ENCODE measurements at places on chromosomes 3 and 15.

GRCh38 chr3:197504641-197505121 is 51.1 kb downstream of the BDH1 start:
- DNase-seq, result no peak

- peak; percentile 23 for DNase-seq
Measured at GRCh38 chr3:172153335-172153861, 114.0 kb downstream of the FNDC3B start.

GRCh38 chr3:148227534-148227933 is 470.2 kb upstream of the AGTR1 start:
- DNase-seq, result no peak

GRCh38 chr15:72934921-72935320 is 117.3 kb upstream of the NEO1 start:
- no peak for DNase-seq

- DNase-seq, result no peak
Measured at GRCh38 chr3:69541711-69542088, 155.8 kb upstream of the FRMD4B start.

DNA sequence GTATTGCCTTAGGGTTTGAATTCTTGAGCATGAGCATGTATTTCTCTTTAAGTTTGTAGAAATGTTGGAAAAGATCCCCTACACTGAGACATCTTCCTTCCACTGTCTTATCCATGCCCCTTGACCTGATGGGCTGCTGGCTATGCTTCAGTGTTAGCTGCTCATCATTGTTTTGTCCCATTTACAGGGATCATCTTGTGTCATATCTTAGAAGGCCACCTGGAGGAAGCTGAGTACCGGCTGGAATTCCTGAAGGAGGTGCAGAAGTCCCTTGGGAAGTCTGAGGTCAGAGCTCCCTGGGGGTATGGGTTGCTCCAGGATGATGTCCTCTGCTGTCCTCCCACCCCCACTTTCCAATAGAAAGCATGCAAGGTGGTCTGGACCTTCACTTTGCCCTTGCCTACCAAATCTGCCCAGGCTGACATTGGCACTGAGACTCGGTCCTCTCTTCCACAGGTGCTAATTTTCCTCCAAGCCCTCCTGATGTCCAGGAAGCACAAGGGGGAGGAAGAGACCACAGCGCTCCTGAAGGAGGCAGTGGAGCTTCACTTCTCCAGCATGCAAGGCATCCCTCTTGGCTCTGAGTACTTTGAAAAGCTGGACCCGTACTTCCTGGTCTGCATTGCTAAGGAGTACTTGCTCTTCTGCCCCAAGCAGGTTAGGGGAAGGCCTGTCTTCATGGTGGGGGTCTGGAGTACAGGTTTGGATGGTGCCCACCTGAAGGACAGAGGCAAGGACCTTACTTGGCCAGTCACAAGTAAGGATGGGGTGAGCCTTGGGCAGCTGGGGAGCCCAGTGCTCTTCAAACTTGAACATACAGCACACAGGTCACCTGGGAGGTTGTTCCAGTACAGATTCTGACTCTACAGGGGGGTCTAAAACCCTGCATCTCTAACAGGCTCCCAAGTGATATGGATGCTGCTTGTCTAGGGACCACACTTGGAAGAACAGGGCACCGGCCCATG is 17.7 kb downstream of the TTC21A start:
- no peak for DNase-seq

DNA sequence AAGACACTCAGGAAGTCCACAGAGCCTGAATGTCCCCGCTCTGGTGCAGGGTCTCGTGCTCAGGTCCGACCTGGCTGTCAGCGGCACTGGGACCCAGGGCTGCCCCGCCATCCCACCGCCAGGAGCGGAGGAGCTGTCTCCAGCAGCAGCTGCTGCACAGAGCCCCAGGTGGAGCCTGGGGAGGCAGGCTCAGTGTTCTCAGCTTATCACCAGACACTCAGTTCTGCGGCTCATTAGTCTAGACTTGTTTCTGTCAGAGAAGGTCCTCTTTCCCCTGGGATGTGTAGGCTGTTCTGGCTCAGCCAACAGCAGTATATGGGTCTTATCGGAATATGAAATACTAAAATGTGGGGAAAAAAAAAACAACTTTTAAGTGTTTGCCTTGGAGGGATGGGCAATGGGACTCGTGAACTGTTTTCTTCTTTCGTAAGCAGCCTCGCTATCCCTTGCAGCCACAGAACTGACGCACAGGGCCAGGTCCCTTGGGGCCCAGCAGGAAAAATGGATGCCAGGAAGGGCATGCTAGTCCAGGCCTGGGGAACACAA is 75.9 kb downstream of the KLF13 start:
- DNase-seq, result no peak

GRCh38 chr3:106827515-106828213 is 549.6 kb upstream of the CCDC54 start:
- no peak for DNase-seq

DNA sequence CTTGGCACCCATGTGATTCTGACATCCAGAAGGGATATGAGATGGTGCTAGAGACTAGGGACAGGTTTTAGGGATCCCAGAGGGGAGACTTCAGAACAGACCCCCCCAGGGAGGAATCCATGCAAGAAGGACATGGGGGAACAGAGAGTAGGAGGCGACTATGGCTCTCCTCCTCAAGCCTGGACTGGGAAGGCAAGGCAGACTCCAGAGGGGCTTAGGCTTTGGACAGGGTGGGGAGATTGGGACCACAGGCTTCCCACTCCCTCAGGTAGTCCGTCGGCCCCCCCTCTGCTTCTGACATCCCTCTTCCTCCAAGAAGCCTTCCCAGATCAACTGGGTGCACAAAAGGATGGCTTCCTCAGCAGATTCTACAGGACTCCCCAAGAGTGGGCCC is 3.0 kb upstream of the VIPR1 start:
- DNase-seq, result no peak

GRCh38 chr3:27293939-27294338 is 75.2 kb downstream of the NEK10 start:
- DNase-seq, result no peak

DNA sequence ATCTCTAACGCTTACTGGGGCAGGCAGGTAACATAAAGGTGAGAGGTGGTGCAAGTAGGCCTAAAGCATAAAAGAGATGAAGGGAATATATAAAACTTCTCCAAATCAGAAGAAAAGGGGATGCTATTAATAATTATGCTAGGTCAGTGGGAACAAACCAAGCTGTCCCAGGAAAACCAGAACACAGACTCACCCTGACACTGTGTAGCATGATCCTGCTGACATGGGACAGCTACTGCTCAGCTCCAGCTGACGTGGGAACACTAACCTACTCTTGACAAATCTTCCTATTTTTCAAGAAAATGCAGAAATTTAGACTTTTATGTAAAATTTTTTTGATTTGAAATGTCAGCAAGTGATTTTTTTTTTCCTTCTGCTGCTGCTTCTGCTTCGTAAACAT is 203.5 kb downstream of the KCNMB2 start:
- no peak for DNase-seq

DNA sequence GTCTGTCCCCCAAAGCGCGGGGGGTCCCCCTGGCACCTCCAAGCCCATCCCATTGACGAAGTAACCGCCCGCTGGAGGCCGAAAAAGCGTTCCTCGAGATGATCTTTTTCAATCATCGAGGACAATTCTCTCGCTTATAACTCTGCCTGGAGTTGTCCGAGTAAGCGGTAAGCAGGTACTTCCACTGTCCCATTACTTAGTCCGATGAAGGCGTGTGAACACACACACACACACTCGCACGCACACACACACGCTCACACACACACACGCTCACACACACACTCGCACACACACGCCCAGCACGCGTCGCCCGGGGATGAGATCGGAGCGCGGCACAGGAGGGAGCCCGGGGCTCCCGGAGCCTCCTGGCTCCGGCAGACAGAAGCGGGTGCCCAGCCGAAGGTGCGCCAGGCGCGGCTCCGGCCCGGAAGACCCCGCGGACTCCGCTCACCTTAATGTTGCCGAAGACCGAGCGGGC is 430 bp downstream of the SLCO2A1 start:
- no peak for DNase-seq

- DNase-seq, result no peak
Measured at GRCh38 chr3:52494886-52495495, at the start of gene STAB1. Gene STAB1 (plus strand): TSS chr3:52495338. CDS start chr3:52495414, 76 bp downstream.

DNA sequence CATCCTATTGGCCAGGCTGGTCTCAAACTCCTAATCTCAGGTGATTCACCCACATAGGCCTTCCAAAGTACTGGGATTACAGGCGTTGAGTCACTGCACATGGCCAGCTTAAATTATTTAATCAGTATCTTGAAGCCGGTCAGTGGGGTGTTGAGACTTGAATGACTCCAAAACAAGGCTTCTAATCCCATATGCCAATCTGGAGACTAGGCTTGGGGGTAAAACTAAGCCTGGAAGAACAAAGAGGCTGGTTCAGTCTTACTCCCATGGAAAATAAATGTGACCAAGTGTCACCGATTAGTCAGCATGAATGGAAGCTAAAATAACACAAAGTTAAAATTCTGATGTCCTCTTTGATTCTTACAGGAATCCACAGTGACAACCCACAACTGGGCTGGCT is 509.1 kb downstream of the FOXP1 start:
- no peak for DNase-seq

DNA sequence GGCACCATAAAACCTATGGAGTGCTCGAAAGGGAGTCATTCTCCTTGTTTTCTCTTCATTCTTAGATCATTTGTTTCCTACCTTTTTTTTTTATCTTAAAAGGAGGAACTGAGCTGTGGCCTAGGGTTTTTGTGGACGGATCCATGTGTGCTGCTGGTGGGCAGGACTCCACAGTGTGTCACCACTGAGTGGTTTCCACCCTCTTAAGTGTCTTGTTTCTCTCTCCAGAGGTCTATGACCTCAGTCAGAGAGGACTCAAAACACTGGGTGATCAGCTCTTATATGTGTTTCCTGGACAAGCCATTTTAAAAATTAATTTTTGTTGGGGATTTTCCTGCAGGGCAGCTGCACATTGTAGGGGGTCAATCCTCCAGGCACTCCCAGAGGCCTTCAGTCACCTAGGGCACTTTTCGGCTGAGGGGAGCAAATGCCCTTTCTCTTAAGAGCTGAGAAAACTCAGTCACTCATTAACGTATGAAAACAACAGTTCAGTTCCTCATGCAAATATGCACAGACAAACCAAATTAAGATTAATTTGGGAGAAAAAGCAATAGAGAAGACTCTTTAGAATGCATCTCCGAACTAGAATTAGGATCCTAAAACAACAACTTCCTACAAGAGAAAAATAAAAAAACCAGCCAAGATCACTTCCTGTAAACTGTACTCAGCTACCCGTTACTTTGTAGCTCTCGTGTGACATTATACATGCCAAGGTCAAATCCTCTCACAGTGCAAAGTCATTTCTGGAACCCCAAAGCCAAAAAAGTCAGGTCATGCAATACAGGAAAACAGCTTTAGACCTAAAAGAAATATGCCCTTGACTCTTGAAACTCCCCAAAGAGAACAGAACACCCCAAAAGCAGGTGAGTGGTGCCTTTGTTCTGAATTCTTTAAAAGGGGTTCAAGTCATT is 27.6 kb upstream of the FAM3D start:
- no peak for DNase-seq

GRCh38 chr15:23857028-23857641 is 170.0 kb upstream of the NDN start:
- DNase-seq, result no peak

- DNase-seq, result no peak
Measured at GRCh38 chr3:17138246-17139039, 253.7 kb downstream of the PLCL2 start.

DNA sequence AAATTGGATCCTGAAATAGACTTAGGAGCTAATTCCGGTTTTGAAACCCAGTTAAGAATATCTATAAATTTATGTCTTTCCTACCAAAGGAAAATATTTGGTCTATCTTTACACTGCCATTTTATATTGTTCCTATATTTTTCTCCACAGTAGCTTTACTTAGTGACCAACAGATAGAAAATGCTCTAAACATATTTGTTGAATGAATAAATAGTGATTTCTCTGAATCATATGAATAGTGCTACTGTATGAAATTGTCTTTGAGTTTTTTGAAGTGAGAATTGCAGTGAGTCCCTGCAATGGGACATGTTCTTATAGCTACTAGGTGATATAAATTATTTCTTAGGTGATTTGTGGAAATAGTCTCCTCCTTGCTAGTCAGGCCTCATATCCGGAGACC is 18.5 kb upstream of the EID1 start:
- DNase-seq, result no peak

GRCh38 chr3:194369522-194370279 is at the start of gene LRRC15:
Gene LRRC15 (minus strand): TSS chr3:194369743. CDS start chr3:194361043, 8,700 bp downstream.
- peak; percentile 86 for DNase-seq

GRCh38 chr3:127028781-127029657 is 46.1 kb downstream of the PLXNA1 start:
- DNase-seq, result no peak

GRCh38 chr3:42123824-42124658 is 32.9 kb downstream of the TRAK1 start:
- no peak for DNase-seq

DNA sequence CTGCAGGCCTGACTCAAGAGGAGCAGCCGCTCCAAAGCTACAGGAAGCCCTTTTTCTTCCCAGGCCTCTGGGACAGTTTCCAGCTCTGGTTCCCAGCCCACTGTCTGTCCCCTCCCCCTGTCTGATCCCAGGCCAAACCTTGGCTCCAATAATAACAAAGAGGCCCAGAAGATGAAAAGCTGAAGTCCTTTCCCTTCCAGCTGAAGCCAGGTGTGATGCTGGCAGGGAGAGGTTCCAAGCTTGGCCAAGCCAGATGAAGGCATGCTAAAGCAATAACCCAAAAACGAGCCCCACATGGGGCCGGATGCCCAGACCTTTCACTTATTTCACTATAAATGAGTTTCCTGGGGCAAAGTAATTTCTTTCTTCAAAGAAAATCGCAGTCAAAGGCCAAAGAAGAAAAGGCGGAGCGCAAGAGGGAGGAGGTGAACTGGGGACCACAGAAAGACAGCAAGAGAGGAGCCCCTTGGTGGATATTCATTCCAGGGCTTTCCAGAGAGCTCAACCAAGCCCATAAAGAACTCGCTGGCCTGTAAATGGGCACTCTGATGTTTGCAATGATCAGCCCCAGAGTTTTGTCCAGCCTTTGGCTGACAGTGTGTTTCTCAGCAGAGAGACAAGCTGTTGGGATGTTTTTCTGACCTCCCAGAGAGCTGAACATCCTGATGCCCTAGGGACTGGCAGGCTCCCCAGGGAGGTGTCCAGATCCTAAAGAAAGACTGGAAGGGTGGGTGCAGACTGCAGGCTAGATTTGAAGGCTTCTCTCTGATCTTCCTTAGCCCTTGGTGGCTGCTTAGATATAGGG is 157.6 kb downstream of the UACA start:
- no peak for DNase-seq

Measured in 8988T (cell line).